Globus pallidus (tissue), 1 donor: ENCODE measurements at places on chromosomes 2 and 18.

DNA sequence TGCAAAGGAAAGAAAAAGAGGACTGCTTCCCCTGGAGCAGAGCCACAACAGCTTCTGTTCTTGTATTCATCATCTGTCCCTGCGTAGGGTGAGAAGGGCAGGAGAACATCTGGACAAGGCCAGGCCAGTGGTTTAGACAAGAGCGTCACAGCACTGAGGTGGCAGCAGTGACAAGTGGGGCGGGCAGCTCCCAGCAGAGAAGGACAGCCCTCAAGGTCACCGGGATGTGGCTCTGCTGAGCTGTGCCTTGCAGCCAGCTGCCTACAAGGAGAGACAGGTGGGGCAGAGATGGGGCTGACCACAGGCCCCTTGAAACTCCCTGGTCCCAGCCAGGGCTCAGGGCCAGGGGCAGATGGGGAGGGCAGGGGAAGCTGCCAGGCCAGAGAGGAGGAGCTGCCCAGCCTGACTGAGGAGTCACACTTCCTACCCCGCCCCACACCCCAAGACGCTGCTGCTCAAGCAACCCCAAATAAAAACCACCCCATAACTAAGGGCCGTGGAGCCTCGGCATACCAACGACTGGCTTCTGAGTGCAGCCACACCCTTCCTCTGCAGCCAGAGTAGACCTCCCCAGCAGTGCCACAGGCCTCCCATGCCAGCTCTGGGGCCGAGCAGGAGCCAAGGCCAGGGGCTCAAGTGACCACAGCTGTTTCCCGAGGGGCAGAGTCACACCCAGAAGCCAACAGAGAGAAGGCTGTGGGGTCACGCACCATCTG, 5.4 kb downstream of the RAB11FIP5 start:
- DNase-seq: no peak

- no peak for DNase-seq
Observed at GRCh38 chr2:209788925-209789324, 17.3 kb downstream of the UNC80 start.

- no peak for DNase-seq
Observed at GRCh38 chr18:58697146-58697545, 25.9 kb downstream of the MALT1 start.

DNA sequence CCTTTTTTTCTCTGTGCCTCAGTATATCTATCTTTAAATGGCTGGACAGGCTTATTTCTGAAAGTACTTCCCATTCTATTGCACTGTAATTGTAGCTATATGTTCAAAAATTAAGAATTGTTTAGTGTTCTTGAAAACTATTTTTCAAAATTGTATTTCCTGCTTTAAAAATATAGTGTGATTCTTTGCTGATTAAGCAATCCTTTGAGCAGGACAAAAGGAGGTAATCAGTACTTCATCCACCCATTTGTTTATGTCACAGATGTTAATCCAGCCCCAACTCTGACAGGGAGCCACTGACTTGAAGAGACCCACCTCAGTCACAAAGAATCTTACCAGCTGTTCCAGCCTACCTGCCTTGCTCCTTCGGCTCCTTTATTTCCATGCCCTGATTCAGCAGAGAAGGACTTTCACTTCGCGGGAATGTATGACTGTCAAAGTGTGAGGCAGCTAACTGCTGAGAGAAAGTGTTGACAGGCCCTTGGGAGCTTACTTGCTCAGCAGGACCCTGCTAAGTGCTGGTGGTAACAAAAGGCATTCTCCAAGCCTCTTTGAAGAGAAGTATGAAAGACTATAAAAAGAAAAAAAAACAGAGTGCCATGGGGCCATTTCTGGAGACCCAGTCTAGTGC, 393.3 kb upstream of the CYRIA start:
- DNase-seq: no peak

GRCh38 chr2:24909555-24910177, 10.4 kb downstream of the ADCY3 start:
- DNase-seq: no peak

- no peak for DNase-seq
Observed at GRCh38 chr2:227323818-227324217, 1.2 kb upstream of the MFF start.

DNA sequence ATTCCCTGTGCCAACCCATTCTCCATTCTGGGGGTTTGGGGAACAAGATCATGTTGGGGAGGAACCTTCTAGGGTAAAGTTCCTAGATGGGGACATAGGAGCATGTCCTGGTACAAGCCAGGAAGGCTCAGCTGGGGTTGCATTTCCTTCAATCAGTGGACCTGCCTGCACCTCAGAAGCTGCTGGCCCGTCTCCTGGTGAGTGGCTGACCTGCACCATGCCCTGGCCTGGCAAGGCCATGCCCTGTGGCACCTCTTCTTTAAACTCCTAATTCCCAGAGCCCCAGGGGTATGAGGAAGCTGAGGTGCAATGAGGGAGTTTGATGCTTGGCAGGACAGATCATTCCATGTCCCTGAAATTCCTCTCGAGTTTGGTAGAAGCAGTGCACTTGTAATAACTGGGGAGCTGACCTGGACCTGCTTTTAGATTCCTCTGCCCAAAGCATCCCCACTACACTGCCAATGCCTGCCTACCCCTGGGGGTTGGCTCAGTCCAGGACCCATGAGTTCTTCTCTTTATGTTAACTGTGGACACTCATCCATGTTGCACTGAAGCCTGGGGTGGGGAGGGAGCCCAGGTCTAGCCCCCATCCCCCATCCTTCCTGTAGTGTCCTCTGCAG, 25.3 kb downstream of the MROH2A start:
- no peak for DNase-seq

DNA sequence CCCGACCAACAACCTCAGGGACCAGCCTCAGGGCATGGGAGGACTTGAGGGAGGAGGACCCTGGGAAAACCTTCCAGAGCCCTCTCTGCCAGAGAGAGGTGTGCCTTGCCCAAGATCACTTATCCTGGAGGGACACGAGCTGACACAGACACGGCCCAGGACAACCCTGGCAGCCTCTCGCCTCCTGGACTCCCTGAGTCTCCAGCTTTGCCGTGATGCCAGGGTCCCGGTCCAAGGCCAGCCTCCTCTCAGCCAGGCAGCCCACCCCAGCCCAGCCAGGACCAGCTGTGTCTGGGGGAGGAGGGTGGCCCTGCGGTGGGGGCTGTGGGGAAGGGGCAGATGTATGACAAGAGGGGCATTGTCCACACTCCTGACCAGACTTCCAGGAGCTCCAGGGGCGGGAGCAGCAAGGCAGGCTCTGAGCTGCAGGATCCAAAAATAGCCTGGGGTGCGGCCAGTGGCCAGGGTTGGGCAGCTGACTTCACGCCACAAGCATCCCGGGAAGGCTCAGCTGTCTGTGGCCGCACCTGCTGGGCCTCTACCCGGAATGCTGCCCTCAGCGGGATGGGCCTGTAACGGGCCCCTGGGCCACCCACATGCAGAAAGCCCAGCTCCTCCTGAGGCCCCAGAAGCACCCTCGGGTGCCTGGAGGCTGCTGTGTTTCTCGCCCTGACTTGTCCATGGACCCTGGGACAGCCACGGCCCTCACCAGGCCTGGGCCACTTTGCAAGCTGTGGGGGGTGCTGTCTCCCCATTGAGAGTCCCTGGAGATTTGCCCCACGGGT, 65.5 kb upstream of the GPC1 start:
- DNase-seq: peak; percentile 69

DNA sequence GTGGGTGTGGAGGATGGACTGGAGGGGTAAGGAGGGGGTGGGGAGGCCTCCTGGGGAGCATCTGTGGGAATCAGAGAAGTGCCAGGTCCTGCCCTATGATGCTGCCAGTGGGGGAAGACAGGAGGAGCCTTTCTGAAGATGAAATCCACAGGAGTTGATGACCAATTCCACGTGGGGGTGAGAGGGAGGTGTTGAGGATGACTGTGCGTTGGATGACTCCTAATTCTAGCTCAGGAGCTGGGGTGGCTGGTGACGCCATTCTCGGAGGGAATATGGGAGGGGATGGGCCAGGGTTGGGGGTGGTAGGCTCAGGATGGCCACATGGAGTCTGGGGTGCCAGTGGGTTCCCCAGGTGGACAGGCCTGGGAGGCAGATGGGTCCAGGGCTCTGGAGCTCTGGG, 32.3 kb downstream of the EMX1 start:
- no peak for DNase-seq

GRCh38 chr18:68707646-68708045, 7.3 kb downstream of the TMX3 start:
- DNase-seq: no peak

- no peak for DNase-seq
Observed at GRCh38 chr2:1683297-1683696, 61.0 kb downstream of the PXDN start.

DNA sequence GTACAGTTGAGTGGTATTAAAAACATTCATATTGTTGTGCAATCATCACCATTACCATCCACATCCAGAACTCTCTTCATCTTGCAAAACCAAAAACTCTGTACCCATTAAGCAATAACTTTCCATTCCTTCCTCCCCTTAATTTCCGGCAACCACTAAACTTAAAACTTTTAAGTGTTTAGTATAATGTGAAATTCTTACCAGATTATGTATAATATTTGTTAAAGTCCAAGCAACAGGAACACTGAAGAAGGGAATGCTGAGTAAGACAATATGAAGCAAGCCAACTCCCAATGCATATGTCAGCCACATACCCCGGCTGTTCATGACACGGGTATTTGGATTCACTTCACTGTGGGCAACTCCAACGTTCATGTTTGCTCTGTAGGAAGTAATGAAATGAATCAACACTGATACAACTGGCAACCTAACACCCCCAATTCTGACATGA, 1.9 kb downstream of the ORMDL1 start:
- no peak for DNase-seq

- DNase-seq: peak; percentile 49
Observed at GRCh38 chr2:85326406-85327159, 1.2 kb downstream of the TGOLN2 start.

GRCh38 chr2:98013407-98014042, 17.8 kb upstream of the TMEM131 start:
- no peak for DNase-seq

DNA sequence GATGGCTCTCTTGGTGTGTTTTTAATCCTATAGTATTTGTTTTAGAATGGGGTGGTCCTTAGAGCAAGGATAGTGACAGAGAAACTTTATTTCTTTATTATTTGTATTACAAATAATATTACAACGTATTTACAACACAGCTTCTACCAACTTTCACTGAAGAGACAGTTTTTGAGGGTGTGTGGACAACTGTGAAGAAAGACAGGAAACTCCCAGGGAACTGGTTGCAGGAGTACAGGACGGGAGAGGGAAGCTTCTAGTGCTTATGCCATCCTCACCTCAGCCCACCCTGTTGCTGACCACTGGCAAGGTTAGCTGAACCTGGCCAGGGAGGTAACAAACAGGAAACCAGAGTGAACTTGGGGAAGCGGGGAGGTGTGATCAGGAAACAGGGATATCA, 251.7 kb downstream of the BCL11A start:
- no peak for DNase-seq

GRCh38 chr2:100365434-100365833, 43.1 kb upstream of the LONRF2 start:
- DNase-seq: no peak

DNA sequence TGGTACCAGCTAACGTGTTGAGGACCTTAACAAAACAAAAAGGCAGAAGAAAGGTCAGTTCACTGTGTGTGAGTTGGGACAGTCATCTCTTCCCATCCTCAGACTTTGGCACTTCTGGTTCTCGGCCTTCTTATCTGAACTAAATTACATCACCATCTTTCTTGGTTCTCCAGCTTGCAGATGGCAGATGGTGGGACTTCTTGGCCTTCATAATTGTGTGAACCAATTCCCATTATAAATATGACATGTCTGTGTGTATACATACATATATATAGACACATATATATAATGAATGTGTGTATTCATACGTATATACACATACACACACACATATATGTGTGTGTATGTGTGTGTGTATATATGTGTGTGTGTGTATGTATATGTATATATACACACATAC, 301.2 kb upstream of the TRIB2 start:
- no peak for DNase-seq

DNA sequence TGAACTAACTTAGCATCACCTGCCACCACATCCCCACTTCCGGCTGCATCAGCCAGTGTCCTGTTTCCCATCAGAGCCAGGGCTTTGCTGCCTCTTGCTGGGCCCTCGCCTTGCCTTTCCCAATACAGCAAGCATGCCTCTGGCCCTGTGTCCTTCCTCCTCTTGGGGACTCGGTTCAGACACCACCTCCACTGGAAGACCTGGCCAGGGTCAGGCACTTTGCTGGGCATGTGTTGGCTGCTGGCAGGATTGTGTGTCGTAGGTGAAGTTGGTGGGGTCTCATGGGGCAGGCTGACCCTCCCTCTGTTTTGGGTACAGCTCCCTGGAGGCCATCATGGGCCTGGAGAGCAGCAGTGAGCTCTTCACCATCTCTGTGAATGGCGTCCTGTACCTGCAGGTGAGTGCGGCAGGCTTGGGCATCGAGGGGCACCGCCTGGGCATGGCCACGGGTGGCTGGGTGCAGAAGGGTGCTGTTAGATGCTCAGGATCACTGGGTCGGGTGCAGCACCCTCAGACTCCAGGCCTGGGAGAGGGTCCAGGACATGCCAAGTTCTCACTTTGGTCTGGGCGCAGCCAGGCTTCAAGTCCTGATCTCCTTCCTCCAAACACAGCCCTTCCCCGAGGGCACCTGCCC, 6.6 kb downstream of the ERFE start:
- no peak for DNase-seq
